ENCODE measurements at places on chromosomes 12 and 14.

DNA sequence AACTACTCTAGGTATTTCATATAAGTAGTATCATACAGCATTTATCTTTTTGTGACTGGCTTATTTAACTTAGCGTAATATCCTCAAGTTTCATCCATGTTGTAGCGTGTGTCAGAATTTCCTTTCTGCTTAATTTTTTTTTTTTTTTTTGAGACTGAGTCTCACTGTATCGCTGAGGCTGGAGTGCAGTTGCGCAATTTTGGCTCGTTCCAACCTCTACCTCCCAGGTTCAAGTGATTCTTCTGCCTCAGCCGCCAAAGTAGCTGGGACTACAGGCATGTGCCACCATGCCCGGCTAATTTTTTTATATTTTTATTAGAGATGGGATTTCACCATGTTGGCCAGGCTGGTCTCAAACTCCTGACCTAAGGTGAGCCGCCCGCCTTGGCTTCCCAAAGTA lies 28.9 kb downstream of the PNMA1 start:
- DNase-seq = no peak

- DNase-seq = no peak
Measured at GRCh38 chr12:31896514-31897039, 62.6 kb upstream of the RESF1 start.

- DNase-seq = peak; percentile 54
Measured at GRCh38 chr14:75531660-75532317, 9.5 kb downstream of the BATF start.

- DNase-seq = no peak
Measured at GRCh38 chr14:73792481-73792880, 59.1 kb upstream of the PTGR2 start.

GRCh38 chr14:74638066-74638465 lies 26.0 kb upstream of the LTBP2 start:
- DNase-seq = no peak

- DNase-seq = peak; percentile 12
Measured at GRCh38 chr12:51240971-51241370, 2.3 kb downstream of the DAZAP2 start.

- no peak for DNase-seq
Measured at GRCh38 chr14:94458096-94458495, 5.5 kb upstream of the SERPINA11 start.

All from PC-3 (cell line).